Kasumi-1 (cell line): ENCODE measurements at places on chromosomes 1 and 21.

- DNase-seq: no peak
Observed at GRCh38 chr1:91099746-91100621, 78.1 kb upstream of the ZNF644 start.

GRCh38 chr1:208089761-208090370 is 154.3 kb downstream of the PLXNA2 start:
- no peak for DNase-seq

DNA sequence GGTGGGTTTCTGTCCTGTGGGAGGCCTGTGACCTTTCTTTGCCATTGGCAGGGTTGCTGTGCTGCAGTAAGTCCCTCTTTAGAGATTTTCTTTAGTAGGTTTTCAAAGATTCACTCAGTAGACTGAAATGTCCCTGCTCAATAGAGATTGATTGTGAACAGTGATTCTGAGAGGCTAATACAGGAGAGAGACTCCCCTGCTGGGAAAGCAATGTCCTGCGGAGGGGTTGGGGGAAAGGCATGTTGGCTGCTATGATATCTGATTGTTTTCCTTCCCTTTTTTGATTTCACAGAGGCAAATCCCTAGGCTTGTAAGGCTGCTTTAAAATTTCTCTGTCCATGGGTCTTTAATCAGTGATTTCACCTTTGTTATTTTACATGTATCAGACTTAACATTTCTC is 589.9 kb downstream of the ADGRL2 start:
- no peak for DNase-seq

GRCh38 chr21:38809198-38809878 is 3.6 kb downstream of the ETS2 start:
- DNase-seq: peak; percentile 17

DNA sequence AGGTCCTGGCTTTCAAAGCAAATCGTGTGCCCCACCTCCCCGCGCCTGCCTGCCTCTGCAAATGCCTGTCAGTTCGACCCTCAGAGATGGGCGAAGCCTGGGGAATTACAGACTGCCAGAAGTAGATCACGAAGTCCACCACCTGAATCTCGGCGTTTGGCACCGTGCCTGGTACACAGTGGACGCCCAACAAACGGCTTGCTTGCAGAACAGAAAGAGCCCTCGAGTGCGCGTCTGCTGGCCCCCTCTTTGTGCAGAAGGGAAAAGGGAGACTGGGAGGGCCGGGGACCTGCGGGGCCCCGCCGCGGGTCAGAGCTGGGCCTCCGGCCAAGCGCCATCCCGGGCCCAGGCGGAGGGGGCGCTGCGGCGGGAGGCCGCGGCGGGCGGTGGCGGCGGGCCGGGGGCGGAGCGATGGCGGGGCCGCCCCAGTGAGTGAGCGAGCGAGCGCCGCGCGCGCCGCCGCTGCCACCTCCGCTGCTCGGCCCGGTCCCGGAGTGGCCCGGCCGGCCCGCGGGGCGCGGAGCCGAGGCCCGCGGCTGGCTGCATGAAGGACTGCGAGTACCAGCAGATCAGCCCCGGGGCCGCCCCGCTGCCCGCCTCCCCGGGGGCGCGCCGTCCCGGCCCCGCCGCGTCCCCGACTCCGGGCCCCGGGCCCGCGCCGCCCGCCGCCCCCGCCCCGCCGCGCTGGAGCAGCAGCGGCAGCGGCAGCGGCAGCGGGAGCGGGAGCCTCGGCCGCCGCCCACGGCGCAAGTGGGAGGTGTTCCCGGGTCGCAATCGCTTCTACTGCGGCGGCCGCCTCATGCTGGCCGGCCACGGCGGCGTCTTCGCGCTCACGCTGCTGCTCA is at the start of gene ZDHHC18:
TSS of gene ZDHHC18 (plus strand) at position 428 of the 845 bp plus-strand sequence. CDS start at position 545, 117 bp downstream.
- DNase-seq: peak; percentile 43

GRCh38 chr1:119943216-119943615 is 46.9 kb upstream of the ADAM30 start:
- no peak for DNase-seq

- DNase-seq: no peak
Observed at GRCh38 chr1:232335741-232336293, 294.1 kb downstream of the SIPA1L2 start.

- DNase-seq: no peak
Observed at GRCh38 chr1:203668401-203668800, 41.8 kb downstream of the ATP2B4 start.

- DNase-seq: no peak
Observed at GRCh38 chr1:64059556-64059955, 143.9 kb upstream of the UBE2U start.

GRCh38 chr1:50983219-50983802 is 13.3 kb downstream of the CDKN2C start:
- DNase-seq: no peak

GRCh38 chr1:237282208-237282783 is 240.3 kb downstream of the RYR2 start:
- DNase-seq: no peak

GRCh38 chr1:51666478-51666877 is 49.6 kb downstream of the OSBPL9 start:
- no peak for DNase-seq

- DNase-seq: no peak
Observed at GRCh38 chr1:64703600-64703999, 41.3 kb upstream of the RAVER2 start.

- no peak for DNase-seq
Observed at GRCh38 chr21:23496729-23497128, 2110.6 kb downstream of the MRPL39 start.

- DNase-seq: no peak
Observed at GRCh38 chr1:30908316-30908695, 252 bp downstream of the SDC3 start.

GRCh38 chr1:164961715-164962114 is 394.8 kb downstream of the LMX1A start:
- no peak for DNase-seq

GRCh38 chr1:228803421-228803820 is 68.1 kb downstream of the RHOU start:
- no peak for DNase-seq

GRCh38 chr1:236543065-236543669 is 19.4 kb downstream of the LGALS8 start:
- no peak for DNase-seq

- no peak for DNase-seq
Observed at GRCh38 chr1:226417350-226417749, 9.5 kb upstream of the PARP1 start.

GRCh38 chr1:237789619-237790018 is 101.1 kb downstream of the ZP4 start:
- DNase-seq: no peak

DNA sequence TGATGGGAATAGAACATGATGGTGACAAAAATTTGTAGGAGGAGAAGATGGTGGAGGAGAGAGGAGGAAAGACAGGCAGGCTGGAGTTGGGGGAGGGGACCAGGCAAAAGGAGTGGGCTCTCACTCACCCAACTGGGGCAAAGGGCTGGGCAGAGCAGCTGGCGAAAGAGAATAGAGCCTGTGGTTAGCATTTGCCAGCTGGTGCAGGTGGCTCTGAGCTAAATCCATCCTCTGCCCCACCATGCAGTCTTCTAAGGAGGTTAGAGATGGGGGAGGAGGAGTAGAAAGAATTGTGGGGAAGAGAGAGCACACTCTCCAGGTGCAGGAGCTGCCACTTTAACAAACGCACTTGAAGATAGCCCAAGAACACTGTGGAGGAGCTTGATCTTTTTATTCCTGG is 27.6 kb upstream of the SLAMF1 start:
- DNase-seq: no peak

DNA sequence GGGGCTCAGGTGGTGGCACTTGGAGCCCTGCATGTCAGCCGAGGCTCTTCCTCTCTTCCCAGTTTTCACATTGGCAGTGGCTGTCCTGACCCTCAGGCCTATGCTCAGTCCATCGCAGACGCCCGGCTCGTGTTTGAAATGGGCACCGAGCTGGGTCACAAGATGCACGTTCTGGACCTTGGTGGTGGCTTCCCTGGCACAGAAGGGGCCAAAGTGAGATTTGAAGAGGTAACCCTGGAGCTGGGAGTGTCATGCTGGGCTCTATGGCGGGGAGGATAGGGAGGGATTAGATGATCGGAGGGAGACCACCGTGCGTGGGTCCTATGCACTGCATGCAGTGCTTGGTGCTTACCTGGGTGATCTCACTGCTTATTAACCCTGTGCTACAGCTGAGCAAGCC is 13.5 kb downstream of the AZIN2 start:
- DNase-seq: no peak

DNA sequence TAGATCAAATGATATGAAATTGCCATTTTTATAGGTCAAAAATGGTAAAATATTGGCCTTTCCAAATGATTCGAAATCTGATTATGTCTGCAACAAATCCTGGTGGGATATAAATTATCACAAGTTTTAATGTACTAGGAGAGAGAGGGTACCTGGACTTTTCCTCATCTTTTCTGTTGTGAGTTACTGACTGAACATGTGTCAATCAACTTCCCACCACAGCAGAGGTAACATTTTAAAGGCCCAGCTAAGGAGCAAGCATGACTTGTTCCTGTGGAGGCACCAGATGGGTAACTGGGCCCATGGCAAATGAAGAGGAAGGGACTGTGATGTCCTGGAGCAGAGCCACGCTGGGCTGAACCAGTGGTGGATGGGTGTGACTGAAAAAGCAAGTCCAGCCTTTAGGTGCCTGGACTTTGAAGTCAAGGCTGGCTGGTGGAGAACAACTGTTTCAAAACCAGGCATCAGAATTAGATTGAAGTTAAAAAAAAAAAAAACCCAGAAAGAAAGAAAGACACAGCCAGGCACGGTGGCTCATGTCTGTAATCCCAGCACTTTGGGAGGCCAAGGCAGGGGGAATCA is 6.6 kb downstream of the MR1 start:
- no peak for DNase-seq

DNA sequence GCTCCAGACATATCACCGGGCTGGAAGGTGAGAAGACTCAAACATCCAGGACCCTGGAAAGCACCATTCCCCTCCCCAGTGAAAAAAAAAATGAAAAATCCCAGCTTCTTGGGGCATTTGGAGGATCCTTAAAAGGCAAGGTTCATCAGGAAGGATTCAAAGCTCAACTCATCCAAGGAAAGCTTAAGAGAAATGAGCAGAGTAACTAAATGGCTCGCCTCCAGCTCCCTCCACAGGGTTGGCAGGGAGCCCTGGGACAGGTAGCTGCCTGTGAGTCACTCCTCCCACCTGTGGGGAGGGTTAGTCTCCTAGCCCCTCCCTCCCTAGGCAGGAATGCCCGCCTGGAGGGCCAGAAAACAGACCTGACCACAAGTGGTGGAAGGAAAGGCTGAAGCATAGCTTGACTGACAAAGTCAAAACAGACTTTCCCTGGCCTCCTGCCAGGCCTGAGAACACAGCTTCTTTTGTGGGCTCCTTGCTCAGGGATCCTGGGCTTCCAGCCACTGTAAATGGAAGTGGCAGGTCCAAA is 712 bp upstream of the LAMB3 start:
- peak; percentile 35 for DNase-seq

- no peak for DNase-seq
Observed at GRCh38 chr1:201140235-201140940, 13.4 kb upstream of the ASCL5 start.

- no peak for DNase-seq
Observed at GRCh38 chr1:33715195-33715811, 148.6 kb upstream of the HMGB4 start.

DNA sequence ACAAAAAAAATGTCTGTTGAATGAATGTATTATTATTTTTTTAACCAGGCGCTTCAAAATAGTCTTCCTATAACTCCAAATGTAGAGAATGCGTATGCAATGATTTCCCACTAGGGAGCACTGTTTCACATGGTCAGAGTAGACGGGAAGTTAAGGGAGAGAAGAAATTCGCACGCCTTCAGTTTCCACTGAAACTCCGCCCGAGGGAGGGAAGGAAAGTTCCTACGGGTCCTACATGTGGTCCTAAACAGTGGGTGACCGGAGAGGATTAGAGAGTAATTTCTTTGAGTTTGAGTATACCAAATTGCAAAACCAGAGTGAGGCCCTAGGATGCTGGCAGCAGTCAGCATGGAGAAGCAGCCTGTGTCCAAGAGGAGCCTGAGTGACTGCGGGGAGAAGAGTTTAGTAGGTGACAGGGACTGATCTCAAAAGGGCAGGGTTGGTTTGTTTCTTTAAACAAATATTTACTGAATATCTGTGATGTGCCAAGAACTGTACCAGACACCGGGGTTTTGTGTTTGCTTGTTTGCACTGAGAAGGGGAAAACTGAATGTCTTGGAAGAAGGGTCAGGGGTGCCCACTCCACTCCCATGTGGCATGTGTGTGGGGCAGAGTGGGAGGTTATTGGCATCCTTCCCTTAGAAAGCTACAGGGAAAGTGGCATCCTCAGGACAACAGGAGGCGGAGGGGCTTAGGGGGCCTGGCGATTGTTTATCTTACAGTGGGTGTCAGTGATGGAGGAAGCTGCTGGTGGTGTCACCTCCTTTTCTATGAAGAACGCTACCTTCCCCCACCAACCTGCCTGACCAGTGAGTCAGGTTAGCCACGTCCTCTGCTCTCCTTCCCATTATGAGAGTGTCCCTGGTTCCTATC is 22.8 kb downstream of the RNU5D-1 start:
- peak; percentile 85 for DNase-seq

- no peak for DNase-seq
Observed at GRCh38 chr1:98523256-98523655, 138.3 kb upstream of the SNX7 start.

DNA sequence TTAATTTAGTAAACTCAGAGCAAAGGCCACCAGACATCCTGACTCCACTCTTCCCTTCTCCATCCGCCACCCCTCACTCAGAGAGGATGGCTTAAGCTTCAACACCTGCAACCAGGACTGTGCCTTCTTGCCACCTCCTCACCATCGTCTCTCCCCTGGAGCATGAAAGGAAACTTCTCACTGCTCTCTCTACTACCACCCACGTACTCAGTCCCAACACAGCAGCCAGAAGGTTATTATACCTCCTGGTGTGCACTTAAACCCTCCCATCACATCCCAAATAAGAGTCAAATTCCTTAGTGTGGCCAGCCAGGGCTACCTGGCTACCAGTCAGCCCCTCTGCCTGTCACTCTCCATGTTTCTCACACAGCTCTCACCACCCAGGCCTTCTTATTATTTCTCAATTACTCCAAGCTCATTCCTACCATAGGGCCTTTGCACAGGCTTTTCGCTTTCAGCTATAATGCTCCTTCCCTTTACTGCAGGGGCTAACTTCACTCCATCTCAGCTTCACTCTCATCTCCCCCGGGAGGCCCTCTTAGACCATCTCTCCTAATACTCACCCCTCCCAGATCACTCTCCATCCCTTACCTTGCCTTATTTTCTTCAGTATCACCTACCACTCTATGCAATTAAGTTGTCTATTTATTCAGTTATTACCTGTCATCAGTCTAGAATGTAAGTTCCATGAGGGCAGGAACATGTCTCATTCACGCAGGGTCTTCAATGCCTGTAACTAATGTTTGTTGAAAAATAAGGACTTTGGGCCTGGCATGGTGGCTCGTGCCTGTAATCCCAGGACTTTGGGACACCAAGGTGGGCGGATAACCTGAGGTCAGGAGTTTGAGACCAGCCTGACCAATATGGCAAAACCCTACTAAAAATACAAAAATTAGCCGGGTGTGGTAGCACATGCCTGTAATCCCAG is 137.5 kb downstream of the TOMM20 start:
- DNase-seq: no peak

DNA sequence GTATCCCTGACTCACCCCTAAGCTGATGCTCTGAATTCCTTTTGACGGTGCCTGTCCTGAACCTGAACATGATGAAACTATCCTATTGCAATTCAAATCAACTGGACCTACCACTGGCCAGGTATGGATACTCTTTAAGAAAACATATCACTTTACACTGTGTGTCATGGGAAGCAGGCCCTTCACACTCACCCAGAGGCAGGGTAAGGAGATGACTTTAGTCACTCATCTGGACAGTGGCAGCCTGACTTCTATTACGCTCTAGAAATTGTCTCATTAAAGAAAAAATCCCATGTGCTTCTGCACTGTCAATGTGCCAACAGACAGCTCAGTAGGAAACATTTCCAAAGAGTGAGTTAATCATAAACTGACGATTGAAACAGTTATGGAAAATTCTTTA is 94.3 kb downstream of the VAV3 start:
- no peak for DNase-seq
